Midbrain (tissue), 1 donor: ENCODE measurements at places on chromosomes 13 and 19.

GRCh38 chr13:74443631-74444030 lies 309.4 kb upstream of the KLF12 start:
- DNase-seq: no peak

DNA sequence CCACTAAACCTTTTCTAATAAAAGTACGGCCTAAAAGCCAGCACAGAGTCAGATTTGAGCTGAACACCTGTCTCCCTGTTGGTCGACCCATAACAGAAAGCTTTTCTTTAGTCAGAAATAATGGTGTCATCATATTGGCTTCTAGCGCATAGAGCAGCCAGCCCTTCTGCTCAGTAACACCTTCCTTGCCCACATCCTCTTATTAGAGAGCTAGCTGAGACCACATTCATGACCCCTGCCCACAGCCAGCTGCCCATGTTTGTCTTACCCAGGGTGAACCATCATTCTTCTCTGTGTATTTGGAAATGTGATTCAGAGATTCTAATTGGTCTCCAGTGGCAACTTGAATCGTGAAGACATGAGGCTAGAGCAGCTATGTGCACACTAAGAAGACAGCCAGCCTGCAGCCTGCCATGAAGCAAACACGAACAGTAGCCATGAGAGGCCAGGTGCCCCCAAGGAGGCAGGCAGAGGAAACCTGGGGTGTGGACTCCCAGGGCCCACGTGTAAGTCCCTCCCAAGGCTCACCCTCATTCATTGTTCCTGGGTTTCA lies 82.3 kb upstream of the PDCD5 start:
- DNase-seq: no peak

DNA sequence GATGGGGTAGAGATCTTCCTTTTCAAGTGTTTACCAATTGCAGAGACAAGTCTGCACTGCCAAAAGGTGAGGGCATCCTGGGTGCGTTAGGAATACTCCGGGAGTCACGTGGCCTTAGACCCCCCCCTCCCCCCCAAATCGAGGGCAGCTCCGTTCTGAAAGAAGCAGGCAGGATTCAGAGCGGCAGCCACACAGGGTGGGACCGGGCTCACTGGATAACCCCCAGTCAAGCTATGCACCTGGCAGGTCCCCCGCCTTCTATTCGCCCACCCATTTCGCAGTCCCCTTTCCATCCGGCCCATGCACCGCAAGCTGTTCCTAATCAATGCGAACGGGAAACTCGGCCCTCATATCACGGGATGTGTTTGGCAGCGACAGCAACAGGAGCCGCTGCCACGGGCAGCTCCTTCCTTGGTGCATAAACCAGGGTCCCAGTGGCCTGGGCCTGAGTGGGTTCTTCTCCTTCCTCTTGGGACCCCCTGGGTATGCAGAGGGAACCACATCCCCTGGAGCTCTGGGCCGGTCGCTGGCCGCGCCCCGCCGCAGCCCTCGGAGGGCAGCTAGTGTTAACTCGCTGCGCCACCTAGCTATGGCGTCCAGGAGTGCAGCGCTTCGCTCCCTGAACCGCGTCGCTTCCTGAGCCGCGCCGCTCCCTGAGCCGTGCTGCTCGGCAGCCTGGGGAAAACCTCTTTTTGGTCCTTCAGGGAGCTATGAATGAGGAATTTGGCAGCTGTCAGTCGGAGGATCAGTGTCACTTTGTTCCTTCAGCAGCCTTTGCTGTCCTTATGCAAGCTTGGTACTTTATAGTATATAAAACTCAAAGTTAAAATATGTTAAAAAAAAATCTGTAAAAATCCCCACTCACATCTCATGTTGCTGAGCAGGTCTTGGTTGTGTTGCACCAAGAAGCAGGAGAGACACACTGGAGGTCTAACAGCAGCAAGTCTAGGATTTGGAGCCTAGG lies 41.4 kb downstream of the LYL1 start:
- DNase-seq: peak; percentile 95

DNA sequence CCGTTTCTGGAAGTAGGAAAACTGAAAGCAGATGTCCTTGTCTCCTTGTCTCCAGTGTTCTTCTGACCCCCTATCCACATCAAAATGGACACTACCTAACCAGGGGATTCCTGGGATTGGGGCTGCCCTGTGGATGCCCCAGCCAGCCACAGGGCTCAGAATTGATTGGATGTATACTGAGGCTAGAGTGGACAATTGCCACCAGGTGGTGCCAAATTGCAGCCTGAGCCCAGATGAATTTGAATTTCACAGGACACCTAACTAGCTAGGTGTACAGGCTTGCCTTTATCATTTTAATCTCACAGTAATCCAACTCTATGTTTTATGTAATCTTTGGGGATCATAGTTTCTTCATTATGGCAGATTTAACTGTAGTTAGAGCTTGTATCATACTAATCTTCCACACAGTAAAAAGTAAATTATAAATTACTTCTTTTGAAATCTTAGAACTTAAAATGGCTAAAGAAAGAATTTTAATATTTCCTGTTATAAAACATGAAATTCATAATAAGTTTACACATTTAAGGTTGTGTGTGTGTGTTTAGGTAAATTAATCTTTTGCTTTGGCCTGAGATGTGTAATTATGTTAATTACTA lies 58.0 kb downstream of the PIBF1 start:
- no peak for DNase-seq

- no peak for DNase-seq
Observed at GRCh38 chr19:23071147-23071511, 45.7 kb upstream of the ZNF730 start.

DNA sequence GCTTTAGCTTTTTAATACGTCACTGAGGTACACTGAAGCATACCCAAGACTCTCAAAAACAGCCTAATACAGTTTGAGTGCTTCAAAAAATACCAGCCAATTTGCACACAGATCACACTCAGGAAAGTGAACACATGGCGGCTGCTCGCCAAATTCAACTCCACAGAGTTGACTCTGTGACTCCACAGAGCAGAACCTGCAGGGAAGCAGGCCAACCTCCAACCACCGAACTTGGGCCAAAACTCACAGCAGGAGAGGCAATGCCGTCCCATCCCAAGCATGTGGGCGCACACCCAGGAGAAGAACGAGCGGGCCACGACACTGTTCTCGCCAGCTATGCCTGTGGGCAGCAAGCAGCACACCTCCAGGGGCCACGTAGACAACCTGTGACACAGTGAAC lies 21.1 kb downstream of the ELL start:
- no peak for DNase-seq

DNA sequence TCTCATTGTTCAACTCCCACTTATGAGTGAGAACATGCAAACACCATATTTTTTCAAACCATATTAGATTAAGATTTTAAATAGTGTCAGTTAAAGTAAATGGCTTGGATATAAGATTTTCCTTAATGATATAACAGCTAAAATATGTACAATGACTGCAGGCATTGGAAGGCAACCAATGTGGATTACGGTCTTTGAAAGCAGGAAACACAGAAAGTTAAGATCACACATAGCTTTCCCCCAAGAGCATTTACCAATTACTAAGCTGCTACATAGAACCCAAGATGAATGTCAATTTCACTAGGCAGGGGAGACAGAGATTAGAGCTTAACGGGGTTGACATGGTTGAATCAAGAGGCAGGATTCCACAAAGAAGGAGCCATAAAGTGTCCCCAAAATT lies 173.2 kb upstream of the TRPC4 start:
- no peak for DNase-seq

DNA sequence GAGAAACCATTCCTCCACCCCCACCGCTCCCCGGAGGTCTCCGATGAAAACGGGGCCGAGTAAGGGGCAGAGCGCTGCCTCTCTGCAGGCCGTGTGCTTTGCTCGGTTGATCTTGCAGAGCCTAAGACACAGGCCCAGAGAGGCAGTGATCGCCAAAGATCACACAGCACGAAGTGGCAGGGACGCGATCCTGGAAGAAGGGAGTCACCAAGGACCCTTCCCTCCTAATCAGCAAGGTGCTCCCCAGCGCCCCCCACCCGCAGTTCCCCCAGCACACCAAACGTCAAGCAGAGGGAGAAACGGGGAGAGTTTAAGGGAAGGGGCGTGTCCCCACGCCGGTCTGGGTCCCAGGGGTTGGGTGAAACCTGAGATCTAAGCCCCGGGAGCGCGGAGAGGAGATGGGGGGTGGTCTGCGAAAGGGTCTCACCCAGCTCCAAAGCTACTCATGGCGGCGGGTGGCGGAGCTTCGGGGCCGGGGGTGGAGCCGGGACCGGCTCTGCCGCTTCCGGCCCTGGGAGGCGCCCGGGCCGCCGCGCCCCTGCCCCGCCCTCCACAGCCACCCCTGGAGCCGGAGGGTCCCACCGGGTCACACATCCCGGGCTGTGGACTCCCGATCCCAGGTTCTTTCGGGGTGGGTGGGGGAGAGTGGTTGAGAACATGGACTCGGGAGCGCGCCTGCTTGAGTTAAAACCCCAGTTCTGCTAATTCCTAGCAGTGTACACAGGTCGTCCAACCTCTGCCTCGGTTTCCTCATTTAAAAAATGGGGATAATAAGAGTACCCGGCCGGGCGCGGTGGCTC lies at the start of gene EML2:
TSS of gene EML2 (minus strand) at position 468 of the 800 bp plus-strand sequence. CDS start at position 447, 21 bp downstream.
- DNase-seq: no peak

DNA sequence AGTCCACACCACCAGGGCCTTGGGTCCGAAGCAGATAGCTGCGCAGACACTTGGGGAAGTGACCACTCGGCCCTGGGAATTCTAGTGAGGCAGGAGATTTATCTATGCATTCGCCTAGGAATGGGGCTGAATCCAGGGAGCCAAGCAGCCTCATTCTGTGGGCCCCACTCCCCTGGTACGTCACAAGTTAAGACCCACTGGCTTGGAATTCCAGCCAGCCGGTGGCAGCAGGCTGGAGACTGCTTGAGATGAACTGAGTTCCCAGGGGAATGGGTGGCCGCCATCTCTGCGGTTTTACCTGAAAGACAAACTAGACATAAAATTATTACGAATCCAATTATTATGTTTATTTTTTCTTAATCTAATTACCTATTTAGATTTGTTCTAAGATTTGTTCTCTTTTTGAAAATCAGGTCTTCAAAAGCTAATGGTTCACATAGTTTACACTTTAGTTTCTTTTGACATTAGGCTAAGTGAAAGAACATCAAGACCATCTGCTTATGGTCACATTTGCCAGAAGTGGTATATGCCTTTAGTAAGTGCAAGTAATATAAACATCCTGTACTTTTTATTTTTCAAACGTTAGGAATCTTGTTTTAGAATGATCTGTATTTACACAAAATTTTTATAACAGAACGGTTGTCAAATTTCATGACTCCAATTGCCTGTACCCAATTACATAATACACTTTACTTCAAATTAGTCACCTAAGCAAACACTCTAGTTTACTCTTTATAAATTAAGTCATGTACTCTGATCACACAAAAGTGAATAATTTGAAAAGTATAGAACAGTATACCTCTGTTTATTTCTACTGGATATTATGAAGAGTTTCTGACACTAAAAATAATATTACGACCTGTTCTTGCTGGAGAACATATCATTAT lies 74.4 kb downstream of the SLITRK6 start:
- DNase-seq: no peak

DNA sequence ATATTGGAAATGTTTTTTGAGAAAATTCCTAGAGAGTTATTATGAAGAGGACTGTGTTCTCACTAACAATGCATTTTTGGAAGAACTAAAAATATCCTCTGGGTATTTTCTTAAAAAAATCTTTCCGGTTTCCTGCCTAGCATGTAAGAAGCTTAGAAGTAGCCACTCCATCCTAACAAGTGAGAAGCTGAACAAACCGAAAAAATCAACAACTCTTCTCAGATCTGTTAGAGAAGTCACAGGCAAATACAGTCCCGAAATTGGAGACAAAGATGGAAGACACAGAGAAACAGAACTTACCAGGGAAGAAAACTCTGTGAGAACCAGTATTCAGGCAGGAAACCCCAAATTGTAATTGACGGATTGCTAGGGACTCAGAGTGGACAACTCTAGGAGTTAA lies 173.0 kb downstream of the KLF12 start:
- no peak for DNase-seq
